ENCODE measurements at places on chromosomes 4 and X.

DNA sequence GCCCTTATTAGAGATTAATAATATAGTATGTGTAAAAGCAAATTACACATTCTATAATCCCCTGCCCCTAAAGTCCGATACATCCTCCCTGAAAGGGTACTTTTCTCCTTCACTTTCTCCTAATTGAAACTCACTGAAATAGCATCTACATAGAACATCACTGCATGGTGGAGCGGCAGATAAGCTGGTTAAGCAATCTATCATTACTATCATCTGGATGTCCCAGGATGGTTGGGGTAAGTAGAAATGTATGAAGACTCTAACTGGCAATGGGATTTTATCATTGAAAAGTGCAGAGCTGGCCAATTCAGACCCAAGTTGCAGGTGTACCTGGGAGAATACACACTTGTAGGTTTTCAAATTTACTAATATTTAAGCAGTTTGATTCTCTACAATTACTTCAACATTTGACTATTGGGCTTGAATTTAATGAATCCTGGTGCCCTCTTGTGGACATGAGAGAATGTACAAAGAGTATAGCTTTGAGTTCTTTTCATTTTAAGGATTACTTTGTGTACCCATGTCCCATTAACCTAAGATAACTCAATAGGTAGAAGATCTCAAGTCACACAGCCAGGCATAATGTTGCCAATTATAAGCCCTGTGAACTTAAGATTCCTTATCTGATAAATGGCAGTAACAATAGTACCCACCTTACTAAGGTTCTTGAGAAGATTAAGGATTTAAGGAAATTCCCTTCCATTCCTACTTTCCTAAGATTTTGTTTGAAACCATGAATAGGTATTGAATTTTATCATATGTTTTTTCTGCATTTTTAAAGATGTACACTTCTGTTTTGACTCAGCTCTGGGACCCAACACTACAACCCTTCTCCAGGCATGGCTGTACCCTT lies 69.8 kb downstream of the SHROOM3 start:
- DNase-seq, result no peak

DNA sequence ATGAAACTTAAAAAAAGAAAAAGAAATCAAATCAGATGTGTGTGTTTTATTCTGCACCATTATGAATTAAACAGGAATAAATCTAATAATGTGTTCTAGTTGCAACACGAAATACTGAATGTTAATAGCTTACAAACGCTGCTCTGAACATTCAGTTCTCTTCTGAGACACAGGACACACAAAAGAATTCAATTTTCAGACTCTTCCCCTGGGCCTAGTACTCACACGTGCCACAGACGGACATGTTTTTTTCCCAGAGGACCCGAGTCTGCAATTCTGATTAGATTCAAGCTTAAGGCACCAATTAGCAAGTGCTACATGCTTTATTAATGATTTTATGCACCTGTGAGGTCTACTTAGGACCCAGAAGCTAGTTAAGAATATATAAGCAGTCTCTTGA lies 20.5 kb downstream of the C4orf54 start:
- no peak for DNase-seq

DNA sequence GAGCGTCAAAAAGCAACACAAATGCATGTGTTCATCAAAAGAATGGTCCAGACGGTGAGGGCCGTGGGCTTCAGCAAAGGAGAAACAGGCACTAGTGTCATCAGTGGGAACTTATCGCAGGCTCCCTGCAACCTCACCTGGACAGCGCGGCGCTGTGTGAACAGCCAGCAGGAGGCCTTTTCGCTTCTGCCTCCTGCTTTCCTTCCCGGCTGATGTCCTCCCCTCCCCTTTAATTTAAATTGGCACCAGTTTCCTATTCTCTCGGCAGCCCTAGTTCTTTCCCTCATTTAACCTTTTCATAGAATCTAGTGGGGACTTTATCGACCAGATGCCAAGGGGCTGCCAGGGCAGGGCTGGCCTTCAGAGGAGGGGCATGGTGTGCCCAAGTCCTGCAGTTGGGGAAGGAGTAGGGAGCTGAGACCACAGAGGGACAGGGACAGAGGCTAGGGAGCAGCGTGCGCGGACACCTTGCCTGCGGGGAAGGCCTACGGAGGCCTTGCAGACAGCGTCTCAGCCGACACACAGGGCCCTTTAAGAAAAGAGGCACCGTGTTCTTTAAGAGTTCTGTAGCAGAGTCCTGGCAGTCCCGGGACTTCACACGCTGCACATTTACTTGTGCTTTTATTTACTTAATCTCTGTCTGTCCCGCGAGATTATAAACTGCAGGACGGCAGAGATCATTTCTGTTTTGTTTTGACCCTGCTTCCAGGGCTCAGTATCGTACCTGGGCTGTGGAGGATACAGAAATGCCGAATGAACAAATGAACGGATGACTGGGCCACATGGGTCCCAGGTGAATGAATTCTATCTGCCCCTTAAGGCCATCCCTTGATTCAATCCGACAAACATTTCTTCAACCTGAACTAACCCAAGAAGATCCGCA lies 8.4 kb upstream of the SORBS2 start:
- no peak for DNase-seq

- DNase-seq, result no peak
Observed at GRCh38 chr4:98865059-98865458, 63.9 kb downstream of the EIF4E start.

- no peak for DNase-seq
Observed at GRCh38 chr4:89110541-89110985, 770 bp upstream of the TIGD2 start.

- DNase-seq, result no peak
Observed at GRCh38 chrX:23185951-23186350, 148.7 kb upstream of the PTCHD1 start.

GRCh38 chrX:1475481-1475880 lies 22.8 kb upstream of the ASMTL start:
- DNase-seq, result no peak

DNA sequence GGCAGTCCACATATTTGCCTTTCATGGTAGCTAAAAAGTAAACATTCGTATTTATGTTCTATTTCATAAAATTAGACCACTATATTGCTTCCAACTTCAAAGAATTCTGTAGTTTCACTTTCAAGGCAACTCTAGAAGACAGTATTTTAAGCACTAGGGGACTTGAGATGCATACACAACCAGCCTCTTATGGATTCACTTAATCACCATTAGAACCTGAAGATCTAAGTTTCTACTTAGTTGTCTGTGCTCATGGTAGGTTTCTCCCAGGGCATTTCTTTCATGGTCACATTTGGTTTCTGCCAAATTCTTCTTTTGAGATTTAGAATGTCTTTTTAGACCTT lies 209.9 kb upstream of the HCCS start:
- DNase-seq, result no peak
